ENCODE measurements at places on chromosomes 11 and 22.

GRCh38 chr11:73226297-73227006 lies 8.4 kb downstream of the P2RY2 start:
- no peak for DNase-seq

GRCh38 chr11:128662960-128663359 lies 30.9 kb upstream of the FLI1 start:
- no peak for DNase-seq

DNA sequence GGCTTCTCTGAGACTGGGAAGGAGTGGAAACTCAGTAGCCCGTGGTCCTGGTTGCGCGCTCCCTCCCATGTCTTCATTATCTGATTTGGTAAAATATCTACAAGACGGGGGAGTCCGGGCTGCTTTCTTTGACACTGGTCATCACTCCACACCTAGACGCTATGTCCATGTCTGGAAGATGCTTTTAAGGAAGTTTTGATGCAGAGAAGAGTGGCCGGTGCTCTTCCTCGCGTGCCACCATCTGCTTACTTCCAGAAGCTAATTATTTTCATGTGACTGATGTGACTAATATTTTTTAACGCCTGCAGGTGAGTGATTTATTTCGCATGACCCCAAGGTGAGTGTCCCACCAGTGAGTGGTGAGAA lies 339 bp upstream of the TRIM21 start:
- DNase-seq, result no peak

DNA sequence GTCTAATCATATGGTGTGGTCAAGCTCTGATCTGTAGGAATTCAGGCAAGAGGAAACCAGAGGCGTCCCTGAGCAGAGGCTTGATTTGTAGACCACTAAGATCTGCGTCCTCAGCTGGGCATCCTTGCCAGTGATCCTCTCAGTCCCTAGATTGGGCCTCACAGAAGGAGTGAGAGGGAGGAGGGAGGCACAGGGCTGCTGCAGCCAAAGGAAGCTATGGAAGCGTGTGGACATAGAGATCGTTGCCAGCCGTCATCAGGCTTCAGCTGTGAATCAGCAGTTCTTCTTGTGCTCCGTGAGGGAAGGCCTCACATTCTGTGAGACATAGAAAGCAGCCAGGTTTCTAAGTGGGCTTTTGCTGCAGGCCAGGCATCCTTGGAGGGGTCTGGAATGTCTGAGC lies 254.6 kb upstream of the KIRREL3 start:
- no peak for DNase-seq

DNA sequence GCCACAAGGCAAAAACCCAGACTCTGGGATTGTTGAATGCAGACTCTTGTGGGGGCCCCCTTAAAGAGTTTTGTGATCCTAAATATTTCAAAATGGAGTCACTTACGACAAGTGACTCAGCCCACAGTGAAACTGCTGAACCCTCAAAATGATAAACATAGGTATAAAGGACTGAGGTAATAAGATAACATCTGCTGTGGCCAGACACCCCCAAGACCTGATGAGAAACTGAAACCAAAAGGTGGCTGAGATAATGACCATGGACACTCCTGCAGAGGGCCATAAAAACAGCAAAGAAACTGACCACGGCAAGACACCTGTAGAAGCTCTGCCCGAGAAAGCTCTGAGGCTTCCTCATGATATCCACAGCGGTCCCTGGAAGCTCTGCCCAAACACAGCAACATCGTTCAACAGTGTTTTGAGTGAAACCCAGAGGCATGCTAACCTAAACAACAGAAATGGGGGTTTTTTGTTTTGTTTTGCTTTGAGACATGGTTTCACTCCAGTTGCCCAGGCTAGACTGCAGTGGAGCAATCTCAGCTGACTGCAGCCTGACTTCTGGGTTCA lies 1.6 kb upstream of the PLAAT4 start:
- no peak for DNase-seq

- no peak for DNase-seq
These were observed 338.1 kb upstream of the KIRREL3 start for GRCh38 chr11:127338380-127339259.

GRCh38 chr11:67073908-67074307 lies 17.3 kb downstream of the RHOD start:
- DNase-seq, result no peak

- no peak for DNase-seq
These were observed 80.1 kb downstream of the USP35 start for GRCh38 chr11:78268591-78269410.
